ENCODE measurements at places on chromosomes 6 and 20. TPM values are rescaled to one million over a fixed set of nuclear protein-coding genes. Genes with fewer than 3 reads are reported as not detected.

Gene SLC35F1
- total RNA-seq, result 0.15 TPM

Gene NOTCH4
- 88.2 TPM for total RNA-seq

Gene SOX12
- 13.2 TPM for total RNA-seq

Gene SNTA1
- 17.3 TPM for total RNA-seq

Gene NHLRC1
- 3.5 TPM for total RNA-seq

Gene SIM1
- not detected for total RNA-seq
